ENCODE measurements at places on chromosomes 7 and 10.

DNA sequence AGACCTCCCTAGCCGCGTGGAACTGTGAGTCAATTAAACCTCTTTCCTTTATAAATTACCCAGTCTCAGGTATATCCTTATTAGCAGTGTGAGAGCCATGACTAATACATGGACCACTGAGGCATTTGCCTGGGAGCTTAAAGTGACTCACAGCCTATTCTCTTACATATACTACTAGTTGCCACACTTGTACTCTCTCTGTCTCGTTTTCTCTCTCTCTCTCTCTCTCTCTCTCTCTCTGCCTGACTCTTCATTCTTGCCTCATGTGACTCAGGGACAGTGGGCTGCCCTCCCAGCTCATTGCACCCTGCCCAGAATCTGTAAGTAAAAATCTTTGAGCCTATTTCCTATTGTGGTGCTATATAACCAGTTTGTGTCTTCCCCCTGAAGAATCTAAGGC is 238.5 kb upstream of the MAGI2 start:
- DNase-seq, result no peak

DNA sequence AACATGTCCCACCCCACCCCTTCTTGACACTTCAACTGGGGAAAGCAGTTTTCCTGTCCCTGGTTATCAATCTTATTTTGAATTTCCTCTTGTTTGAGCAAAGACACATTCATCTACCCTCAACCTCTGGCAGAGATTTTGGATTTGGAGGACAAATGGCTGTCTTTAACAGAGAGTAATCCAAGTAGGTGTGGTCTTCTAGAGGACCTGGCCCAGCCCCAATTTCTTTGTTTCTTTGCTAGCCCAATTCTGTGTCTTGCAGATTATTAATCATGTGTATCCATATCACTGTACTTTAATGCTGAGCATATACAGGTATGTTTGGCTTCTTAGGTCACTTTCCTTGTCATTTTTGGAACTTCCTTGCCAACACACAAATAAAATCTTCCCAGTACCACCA is 58.8 kb upstream of the ADCY1 start:
- no peak for DNase-seq

DNA sequence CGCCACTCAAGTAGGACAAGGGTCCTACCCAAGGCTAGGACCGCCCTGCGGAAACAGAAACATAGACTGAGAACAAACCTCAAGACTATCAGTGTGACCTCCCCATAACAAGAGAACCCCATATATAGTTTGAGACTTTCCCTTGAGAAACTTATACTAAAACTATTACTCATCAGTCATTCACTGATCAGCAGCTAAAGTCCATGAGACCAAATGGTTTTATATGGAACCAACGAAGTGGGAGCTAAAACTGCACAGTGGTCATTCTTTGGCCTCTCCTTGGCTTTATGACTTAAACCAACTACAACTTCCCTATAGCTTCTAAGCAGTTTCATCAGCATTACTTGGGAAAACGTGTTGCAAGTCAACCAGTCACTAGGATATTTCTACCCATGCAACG is 13.7 kb upstream of the ZSCAN21 start:
- DNase-seq, result no peak

DNA sequence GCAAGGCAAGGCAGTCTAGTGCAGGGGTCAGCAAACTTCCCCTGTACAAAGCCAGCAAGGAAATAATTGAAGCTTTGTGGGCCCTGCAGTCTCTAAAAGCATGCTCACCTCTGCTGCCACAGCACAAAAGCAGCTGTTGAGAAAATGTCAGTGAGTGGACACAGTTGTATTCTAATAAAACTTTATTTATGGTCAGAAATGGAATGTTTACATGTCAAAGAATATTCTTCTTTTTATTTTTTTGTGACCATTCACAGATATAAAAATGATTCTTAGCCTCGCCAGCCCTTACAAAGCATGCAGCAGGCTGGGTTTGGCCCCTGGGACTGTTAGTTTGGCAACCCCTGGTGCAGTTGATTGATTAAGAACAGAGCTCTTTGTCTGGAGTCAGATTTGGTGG is 192.4 kb downstream of the BUB3 start:
- DNase-seq, result no peak

GRCh38 chr10:33193701-33194521 is 140.6 kb downstream of the NRP1 start:
- DNase-seq, result no peak

Measured in esophagus squamous epithelium (tissue), 5 donors.